Uterus (tissue), 4 donors: ENCODE measurements at places on chromosomes 2 and 18. TPM values are rescaled to one million over a fixed set of nuclear protein-coding genes. Genes with fewer than 3 reads are reported as not detected.
A peak's percentile ranks its signal among the peaks of the same experiment; 100 is the strongest.

Gene LYPD6
- total RNA-seq: 1.5 TPM

GRCh38 chr18:28126768-28127167, 50.2 kb downstream of the CDH2 start:
- DNase-seq: no peak

DNA sequence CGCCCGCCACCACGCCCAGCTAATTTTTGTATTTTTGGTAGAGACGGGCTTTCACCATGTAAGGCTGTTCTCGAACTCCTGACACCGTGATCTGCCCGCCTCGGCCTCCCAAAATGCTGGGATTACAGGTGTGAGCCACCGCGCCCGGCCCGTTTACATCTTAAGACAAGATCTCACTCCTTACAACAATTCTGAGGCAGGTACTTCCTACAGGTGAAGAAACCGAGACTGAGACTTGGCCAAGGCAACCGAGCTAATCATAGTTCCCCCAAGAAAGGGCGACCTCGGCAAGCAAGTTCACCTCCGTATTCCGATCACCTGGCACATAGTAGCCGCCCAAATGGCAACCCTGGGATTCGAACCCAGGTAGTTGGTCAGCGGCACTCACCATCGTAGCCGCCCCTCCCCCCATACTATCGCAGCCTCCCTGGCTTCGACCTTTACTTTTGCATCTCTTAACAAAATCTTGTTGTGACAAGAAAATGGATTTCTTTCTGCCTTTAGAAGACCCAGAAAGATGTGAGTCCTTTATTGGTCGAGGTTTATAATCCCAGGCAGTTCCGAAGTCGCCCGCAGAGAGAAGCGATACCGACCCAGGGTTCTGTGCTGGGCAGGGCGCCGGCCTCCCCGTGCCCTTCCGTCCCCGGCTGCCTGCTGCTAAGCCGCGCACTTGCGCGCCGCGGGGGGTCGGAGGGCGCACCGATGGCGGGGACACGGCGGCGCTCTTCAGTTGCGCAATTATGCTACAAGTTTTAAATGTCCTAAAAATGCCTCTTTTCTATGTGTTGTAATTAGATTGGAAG, 1.1 kb upstream of the FZD5 start:
- DNase-seq: peak; percentile 21

- DNase-seq: peak; percentile 11
Measured at GRCh38 chr2:42840760-42841159, 48.4 kb upstream of the HAAO start.

Gene GLB1L
- 12.0 TPM for total RNA-seq

- DNase-seq: no peak
Measured at GRCh38 chr2:144071461-144071860, 448.5 kb downstream of the ZEB2 start.

Gene TMEM247
- not detected for total RNA-seq

GRCh38 chr2:23385748-23386338, 864 bp downstream of the KLHL29 start:
- peak; percentile 31 for DNase-seq

GRCh38 chr2:25336383-25336841, 5.3 kb downstream of the DNMT3A start:
- DNase-seq: no peak
